ENCODE measurements at places on chromosomes 16 and 17.

- no peak for DNase-seq
These were observed 23.0 kb upstream of the SLC38A10 start for GRCh38 chr17:81317961-81318605.

GRCh38 chr16:57098188-57098841 lies 5.9 kb downstream of the CPNE2 start:
- no peak for DNase-seq

DNA sequence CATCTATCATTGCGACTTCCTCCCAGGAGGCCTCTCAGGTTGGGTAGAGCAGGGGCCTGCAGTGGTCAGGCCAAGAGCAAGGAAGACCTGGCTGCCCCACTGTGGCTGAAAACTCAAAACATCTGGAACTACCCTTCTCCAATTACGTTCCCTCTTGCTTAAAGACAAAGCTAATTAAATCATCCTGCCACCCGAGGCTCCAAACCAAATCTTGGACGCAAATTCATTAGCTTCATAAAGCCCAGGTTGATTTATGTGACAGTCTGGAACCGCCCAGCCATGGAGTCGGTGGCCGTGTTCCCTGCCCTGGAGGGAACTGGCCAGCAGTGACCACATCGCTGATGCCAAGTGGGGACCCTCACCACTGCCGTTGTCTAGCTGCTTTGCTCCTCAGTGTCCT lies 21.4 kb downstream of the GRIN2C start:
- no peak for DNase-seq

DNA sequence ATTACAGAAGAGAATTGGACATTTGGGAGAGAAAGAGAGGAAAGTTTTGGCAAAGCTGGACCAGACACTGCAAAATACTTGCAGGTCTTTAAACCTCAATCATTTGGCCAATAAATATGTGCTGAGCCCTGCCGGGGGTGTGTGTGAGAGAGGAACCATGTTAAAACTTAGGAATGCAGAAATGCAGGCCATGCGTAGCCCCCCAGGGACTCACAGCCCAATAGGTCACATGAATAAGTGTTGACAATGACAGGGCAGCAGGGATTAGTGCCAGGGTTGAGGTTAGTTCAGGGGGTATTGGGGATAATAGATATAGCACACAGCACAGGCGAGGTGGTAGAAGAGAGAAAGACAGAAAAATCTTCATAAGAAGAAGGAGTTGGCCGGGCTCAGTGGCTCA lies 113.3 kb upstream of the ADAMTS18 start:
- DNase-seq = no peak

- DNase-seq = no peak
These were observed 69.4 kb downstream of the MRC2 start for GRCh38 chr17:62696726-62697490.

GRCh38 chr17:81109957-81110356 lies 55.4 kb upstream of the PVALEF start:
- DNase-seq = no peak

DNA sequence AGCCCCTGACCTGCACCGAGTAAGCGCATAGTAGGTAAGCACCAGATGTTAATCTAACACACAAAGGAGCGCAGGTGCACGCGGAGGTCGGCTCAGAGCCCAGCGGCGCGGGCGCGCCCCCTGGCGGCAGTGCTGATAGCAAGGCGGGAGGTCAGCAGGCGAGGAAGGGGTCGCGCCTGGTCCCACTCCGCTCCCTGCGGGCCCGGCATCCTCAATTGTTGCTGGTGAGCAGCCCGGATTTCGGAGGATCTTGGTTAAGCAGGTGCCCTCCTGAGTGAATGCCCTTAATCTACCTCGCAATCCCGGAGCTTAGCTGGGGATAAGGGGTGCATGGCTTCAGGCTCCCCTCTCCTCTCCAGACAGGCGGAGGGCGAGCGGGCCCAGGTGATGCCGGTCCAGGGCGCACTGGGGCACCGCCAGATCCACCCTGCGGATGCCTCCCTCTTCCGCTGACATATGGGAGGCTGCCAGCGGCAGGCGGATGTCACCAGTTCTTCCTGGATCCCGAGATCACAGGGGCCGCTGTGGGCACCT lies 4.0 kb upstream of the WNT3 start:
- DNase-seq = no peak

DNA sequence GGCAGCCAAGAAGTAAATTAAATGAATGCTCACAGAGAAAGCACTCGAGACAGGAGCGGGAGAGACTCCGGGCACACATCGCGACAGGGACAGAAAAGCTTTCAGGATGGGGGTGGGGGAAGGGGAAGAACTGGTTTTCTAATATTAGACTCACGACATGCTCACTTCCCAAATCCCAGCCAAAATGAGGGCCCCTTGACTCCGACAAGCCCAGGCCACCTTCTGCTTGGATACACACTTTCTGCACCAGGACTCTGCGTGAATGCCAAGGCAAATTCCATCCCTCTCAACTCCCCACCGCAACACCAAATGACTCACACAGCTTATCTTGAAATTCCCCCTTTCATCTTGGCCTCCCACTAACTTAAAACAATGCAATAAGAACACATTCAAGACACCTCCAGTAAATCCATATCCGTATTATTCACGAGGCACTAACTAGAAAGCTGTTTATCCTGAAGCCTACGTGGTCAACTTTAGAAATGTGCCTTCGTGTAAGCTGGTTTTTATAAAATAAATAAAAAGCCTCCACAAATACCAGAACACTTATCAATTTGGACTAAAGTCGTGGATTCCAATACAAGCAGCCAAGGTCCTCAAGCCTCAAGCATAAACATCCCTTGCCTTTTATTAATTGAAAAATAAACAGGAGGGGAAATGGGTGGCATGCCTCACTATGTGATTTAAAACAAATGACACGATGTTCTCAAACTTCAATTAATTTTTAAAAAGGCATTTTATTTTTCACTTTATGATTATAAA lies 46.1 kb downstream of the NXN start:
- DNase-seq = no peak

GRCh38 chr17:41800601-41801373 lies 11.0 kb downstream of the P3H4 start:
- DNase-seq = peak; percentile 86

GRCh38 chr17:2943981-2944380 lies 119.4 kb downstream of the OR1D5 start:
- DNase-seq = no peak

- no peak for DNase-seq
These were observed 84.9 kb downstream of the HS3ST2 start for GRCh38 chr16:22898874-22899348.

- DNase-seq = no peak
These were observed 152.9 kb downstream of the CBLN1 start for GRCh38 chr16:49128740-49129139.

DNA sequence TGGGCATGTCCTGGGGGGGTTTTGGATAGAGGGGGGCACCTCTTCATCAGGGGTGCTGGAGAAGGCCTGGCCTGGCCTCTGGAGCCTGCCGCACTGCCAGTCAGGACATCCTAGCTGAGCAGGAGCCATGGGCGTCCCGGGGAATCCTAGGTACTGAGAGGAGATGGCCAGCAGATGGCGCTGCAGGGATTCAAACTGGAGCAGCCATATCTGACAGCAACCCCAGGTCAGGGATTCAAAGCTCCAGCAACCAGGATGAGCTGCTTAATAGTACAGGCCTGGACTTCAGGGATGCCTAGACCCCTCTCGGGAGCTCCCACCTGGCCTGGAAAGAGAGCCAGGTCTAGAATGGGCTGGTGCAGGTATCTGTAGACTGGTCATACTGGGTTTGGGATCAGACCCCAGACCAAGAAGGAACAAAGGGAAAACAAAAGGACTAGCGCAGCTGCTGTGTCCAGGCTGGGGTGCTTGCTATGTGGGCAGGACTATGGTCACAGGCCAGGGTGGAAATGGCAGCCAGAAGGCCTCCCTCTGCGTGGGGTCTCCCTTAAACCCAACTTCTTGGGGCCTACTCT lies 306.9 kb upstream of the RBFOX1 start:
- peak; percentile 25 for DNase-seq

GRCh38 chr16:19598805-19599510 lies 43.5 kb downstream of the VPS35L start:
- DNase-seq = no peak

- no peak for DNase-seq
These were observed 9.4 kb upstream of the CMTM4 start for GRCh38 chr16:66705790-66706505.

DNA sequence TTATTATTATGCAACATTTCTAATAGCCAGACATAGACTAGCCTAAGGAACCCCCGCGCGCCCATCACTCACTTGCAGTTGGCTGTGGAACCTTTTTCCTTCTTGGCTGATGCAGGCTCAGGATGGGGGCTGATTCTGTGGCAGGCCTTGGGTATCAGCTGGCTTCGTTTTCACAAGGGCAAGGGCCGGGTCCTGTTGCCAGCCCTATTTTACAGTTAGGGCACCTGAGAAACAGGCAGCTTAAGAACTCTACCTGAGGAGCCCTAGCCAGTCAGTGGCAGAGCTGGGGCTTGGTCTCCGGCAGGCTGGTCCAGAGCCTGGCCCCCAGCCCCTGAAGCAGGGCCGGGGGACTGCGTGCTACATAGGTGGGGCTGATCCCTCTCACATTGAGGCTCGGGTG lies 28.7 kb downstream of the ADGRG5 start:
- no peak for DNase-seq

DNA sequence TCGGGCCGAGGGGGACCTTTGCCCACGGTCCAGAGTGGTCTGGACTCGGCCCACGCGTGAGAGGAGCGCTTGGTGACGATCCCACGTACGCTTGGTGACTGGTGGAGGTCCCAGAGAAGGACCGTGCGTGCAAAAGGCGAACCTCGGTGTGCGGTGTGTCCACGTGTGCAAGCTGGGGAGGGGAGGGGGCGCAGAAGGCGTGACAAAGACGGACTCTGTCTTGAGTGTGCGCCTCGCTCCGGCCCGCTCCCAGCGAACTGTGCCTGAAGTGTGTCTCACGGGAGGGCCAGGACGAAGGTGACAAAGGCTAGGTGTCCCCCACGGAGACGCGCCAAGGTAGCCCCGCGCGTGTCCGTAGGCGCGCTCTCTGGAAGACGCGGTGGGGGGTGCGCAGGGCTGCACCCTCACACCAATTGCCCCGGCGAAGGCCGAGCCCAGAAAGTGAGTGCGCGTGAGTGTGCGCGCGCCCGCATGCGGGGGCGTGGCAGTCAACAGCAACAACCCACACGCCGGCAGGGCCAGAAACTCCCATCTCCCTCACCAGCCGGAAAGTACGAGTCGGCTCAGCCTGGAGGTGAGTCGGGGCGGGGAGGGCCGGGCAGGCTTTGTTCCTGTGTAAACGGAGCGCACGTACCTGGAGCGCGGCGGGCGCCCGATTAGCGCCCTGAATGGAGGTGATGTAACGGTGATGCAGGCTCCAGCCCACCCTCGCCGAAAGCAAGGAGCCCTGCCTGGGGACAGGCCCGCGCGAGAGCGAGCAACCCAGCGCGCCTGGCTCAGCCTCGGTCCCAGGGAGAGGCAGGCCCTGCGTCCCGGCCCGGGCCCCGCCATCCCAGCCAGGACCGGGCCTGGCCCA lies at the start of gene GPRC5C:
Gene GPRC5C (plus strand): TSS at position 521 of the 856 bp plus-strand sequence. CDS start 7,689 bp downstream, outside the sequence.
- peak; percentile 60 for DNase-seq

GRCh38 chr16:56832768-56833167 lies 32.2 kb upstream of the SLC12A3 start:
- DNase-seq = no peak

- no peak for DNase-seq
These were observed 36.3 kb upstream of the BCAR1 start for GRCh38 chr16:75287708-75288107.

DNA sequence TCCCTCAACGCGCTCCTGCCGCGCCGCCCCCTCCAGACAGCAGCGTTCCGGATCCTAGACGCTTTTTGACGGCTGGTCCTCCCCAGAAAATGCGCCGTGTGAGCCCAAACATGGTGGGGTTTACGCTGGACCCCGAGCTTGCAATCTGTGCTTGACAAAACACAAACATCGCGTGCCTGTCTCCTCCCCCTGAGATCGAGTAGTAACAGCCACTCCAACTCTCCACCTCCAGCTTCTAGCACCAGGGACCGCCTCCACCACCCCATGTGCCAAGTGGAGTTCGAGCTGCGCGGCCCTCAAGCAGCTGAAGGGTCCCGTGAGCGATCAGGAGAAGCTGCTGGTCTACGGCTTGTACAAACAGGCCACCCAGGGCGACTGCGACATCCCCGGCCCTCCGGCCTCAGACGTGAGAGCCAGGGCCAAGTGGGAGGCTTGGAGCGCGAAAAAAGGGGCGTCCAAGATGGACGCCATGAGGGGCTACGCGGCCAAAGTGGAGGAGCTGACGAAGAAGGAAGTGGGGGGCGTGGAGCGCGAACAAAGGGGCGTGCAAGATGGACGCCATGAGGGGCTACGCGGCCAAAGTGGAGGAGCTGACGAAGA lies 656 bp upstream of the GEMIN4 start:
- no peak for DNase-seq

DNA sequence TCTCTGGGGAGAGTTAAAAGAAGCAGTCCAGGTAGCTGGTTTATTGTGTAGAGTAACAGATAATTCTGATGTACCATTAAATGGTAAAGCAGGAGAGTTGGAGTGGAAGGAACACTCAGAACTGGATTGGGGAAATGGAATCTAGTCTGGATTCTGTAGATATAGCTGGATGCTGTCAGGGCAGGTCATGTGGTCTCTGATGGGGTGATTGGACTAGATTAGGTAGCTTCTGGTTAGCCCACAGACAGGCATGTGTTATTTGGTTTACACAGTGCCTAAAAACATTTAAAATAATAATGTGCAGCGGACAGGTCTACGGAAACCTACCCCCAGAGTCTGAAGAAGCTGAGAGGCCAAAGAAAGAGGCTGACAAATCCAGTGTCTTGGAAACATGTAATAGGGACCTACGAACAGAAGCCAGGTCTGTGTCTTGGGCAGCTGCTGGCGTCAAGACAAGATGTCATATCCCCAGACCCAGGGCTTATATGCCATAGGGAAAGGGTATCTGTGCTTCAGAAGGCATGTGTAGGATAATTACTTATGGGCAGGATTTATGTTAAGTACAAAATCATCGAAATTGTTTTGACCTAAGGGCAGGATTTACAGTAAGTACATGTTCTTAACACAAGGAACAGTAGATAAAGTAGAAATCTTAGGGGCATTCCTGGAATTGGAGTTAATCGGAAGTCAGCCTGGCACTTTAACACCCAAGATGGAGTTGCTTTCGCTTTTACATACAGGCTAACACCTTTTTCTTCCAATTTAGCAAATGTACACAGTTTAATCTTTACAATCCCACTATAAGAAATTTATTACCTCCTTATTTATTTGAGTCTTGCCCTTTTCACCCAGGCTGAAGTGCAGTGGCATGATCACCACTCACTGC lies 12.4 kb downstream of the LUC7L3 start:
- DNase-seq = no peak

GRCh38 chr17:47235923-47236322 lies 17.7 kb upstream of the ITGB3 start:
- no peak for DNase-seq

- no peak for DNase-seq
These were observed 5.0 kb downstream of the IGFBP4 start for GRCh38 chr17:40448213-40448638.

GRCh38 chr17:83190004-83190385 lies 110.6 kb downstream of the METRNL start:
- DNase-seq = no peak

All from urinary bladder (tissue), 4 donors.